Activated CD4-positive, alpha-beta T cell treated with anti-CD3 and anti-CD28 coated beads for 4 hours (primary cell): ENCODE measurements at places on chromosomes 7 and 10.

DNA sequence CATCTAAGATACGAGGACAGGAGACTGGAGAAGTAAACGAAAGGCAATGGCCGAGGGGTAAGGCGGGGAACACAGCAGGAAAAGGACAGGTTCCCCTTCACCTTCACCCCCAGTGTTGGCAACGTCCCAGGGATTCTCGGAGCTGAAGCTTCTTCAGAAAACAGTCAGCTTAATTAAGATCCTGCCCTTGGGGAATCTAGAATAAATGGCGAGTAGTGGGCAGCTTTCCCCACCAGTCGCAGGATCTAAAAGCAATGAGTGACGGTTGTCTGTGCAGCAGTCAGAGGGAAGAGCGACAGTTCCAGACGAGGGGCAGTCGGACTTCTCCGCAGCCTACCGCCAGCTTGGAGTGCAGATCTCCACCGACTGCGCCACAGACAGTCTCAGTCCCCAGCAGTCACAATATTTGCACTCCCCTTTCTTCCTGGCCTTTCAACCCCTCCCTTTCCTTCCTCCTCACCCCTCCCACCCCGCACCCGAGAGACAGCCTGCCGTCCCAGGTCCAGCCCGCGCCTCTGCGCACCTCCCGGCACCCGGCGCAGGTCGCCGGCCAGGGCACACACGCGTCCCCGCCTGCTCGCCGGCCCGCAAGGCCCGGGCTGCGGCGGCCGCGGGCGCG, 10.9 kb upstream of the SP8 start:
- no peak for DNase-seq

DNA sequence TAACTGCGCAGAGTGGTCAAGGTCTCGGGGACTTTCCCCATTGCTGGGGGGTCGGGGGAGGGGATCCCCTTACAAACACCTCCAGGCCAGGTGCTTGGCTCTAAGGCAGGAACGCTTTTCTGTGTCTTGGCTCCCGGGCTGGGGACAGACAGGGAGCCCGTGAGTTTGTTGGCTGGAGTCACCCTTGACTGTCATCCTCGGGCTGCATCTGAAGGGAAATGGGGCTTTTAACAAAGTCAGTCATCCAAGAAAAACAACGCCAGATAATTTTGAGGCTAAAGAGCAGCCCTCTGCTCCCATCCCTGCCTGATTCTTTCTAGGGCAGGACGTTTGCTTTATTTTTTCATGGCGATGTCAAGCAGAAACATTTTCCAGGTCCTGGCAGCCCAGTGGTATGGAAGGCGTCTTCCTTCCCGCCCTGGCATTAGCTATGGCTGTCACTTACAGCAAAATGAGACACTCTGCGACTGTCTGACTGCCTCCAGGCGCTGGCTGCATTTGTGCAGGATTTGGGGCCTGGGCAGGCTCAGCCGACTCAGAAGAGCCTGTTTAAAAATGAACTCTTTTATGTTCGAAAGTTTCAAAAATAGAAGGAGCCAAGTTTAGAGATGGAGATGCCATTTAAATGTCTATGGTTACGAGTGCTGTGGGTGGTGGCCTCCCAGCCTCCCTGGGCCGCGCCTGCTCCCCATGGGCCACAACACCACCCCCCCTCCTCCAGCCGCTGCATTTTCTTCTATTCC, 54.7 kb upstream of the TNS3 start:
- DNase-seq = no peak

GRCh38 chr7:135517060-135517459, 7.2 kb upstream of the CNOT4 start:
- no peak for DNase-seq

DNA sequence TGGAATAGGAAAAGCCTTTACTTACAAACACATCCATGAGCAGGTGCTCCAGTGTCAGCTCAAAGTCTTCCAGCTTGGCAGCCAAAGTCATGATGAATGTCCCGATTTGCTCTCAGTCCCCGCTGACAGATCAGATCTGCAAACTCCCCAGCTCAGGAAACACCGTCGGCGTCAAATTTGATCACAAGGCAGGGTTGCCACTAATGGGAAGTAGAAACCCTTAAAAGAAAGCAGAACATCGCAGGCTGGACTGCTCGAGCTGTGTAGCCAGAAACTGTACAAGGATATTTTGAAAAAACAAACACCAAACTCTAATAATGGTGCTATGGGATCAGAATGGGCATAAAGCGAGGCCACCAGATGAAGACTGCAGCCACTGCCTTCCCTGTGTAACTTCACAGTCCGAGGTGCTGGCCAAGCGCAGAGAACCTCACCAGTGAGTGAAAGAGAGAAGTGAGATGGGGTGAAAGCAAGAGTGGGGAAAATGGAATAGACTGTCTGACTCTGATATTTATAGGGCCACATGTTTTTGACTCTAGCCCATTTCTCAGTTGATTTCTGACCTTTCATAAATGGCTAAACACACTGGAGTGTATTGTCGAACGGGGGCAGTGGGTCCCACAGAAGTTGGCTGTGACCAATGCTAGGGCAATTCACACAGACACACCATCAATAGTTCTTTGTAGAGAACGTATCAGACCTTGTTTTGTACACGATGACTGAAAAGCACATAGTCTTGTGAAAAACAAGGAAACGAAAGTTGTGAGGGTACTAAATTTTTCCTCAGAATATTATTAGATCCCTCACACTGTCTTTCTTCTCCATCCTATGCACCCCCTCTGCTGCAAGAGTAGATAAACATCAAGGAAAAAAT, 306.2 kb downstream of the FRMD4A start:
- no peak for DNase-seq

DNA sequence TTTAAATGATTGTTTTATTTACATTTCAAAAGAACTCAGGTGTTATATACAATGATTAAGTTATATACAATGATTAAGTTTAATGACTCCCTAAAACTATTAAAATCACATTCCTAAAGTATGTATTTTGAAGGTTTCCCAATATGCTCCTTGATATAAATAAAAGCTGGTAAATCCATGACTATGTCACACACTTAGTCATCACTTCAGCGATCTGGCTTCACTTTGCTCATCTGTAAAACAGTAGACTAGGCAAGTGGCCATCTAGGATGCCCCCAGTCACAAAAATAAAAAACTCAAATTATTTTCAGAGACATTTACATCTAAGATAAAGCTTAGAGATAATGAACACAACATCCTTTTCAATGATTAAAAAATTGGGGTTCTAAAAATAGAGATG, 10.8 kb downstream of the ICA1 start:
- no peak for DNase-seq

- no peak for DNase-seq
Measured at GRCh38 chr10:4006051-4006450, 221.0 kb upstream of the KLF6 start.
